ENCODE measurements at places on chromosomes 6 and 20. TPM values are rescaled to one million over a fixed set of nuclear protein-coding genes. Genes with fewer than 3 reads are reported as not detected.

DNA sequence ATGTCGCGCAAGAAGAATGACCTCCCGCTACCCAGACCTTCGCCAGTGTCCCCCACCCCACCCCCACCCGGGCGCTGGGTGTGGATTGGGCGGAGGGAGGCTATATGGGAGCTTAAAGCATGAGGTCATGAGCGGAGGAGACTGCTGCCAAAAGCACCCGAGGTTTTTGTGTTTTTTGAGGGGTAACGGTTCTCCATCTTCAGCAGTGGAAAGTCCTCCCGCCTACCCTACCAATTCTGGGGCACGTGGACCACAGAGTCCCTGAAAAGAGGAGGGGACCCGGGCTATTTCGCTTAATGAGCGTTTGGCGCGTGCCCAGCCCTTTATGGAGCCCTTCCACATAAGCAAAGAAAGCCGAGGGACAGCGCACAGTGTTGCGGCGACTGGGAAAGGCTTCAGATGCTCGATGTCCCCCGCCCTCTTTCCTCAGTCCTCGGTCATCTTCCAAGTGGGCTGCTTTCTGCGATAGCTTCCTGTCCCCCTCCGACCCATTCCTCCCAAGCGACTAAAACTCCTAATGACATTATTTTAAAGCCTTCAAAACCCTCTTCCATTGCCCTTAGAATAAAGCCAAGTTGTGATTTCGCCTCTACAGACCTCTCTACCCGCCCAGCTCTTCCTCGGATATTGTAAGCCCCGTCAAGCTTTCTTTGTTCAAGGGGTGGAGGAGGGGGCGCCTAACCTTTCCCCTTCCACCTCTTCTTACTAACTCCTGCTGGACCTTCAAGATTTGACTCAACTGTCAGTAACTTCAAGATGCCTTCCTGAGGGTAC, 2.1 kb upstream of the TRERF1 start:
- H3K4me1 ChIP-seq: peaks cover 29% of the 10 kb centered on the region
- no peaks in the 10 kb centered on the region for H3K27me3 ChIP-seq
- peak; percentile 49 for DNase-seq
- H3K4me3 ChIP-seq: peak overlapping the region; percentile 65
- no peaks in the 10 kb centered on the region for H3K36me3 ChIP-seq

GRCh38 chr20:56017560-56017959, 12.2 kb upstream of the CBLN4 start:
- no peaks in the 10 kb centered on the region for H3K27me3 ChIP-seq
- H3K4me1 ChIP-seq: no peaks in the 10 kb centered on the region
- H3K27ac ChIP-seq: no peak overlapping the region
- no peak for DNase-seq
- H3K36me3 ChIP-seq: no peaks in the 10 kb centered on the region

Gene MKKS
- total RNA-seq: 3.6 TPM

GRCh38 chr6:87623248-87623647, 33.3 kb downstream of the ORC3 start:
- no peaks in the 10 kb centered on the region for H3K4me1 ChIP-seq
- DNase-seq: no peak
- no peak overlapping the region for H3K4me3 ChIP-seq
- H3K27me3 ChIP-seq: no peaks in the 10 kb centered on the region
- H3K27ac ChIP-seq: no peak overlapping the region
- H3K36me3 ChIP-seq: peaks cover 17% of the 10 kb centered on the region

Measured in natural killer cell (primary cell).